Activated naive CD4-positive, alpha-beta T cell (primary cell): ENCODE measurements at places on chromosomes 1 and 21.

- no peak for DNase-seq
Measured at GRCh38 chr21:34022627-34023335, 50.6 kb upstream of the MRPS6 start.

GRCh38 chr1:49251019-49251784 lies 474.5 kb upstream of the BEND5 start:
- no peak for DNase-seq

DNA sequence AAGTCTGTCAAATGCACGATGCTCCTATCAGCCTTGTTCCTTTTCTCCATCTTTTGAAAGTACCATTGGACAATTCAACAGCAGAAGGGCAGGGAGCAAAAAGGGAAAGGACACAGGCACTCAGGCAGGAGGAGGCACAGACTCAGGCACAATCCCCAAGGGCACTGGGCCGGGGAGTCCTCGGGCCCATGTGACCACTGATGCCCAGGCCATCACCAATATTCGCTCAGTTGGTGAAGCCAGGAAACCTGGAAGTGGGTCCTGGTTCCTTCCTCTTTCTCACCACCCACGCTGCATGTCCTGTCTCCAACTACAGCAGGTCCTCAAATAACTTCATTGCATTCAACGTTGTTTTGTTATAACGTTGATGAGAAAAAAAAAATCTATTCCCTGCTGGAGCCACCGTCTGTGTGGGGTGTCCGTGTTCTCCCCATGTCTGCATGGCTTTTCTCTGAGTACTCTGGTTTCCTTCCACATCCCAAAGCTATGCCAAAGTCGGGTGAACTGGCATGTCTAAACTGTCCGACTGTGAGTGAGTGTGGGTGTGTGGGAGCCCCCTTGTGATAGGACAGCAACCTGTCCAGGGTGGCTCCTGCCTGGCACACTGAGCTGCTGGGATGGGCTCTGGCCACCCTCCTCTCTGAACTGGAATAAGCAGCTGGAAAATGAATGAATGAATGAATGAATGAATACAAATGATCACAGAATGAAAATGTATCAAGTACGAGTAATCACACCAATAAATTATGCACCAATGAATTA lies 12.5 kb downstream of the NID1 start:
- DNase-seq = no peak

GRCh38 chr1:183783342-183783741 lies 21.6 kb upstream of the RGL1 start:
- no peak for DNase-seq

DNA sequence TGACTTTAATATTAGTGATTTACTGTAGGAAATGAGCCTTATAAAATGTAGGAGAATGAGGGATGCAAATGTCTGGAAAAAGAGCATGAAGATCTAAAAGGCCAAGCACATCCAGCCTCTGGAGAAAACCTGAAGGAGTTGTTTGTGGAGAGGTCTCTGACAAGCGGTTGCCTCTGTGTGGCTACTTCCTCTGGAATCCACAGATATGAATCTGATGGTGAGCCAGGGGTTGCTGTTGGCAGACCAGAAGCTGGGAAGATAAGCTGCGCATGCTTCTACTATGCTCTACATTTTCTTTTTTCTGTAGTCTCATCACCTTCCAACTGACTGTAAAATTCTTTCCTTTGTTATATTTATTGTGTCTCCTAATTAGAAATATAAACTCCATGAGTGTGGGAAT lies 248.6 kb downstream of the OLFM3 start:
- no peak for DNase-seq

- DNase-seq = no peak
Measured at GRCh38 chr1:206566999-206567398, 45.3 kb downstream of the EIF2D start.

- DNase-seq = no peak
Measured at GRCh38 chr1:15985611-15986297, 9.9 kb upstream of the ZBTB17 start.

- no peak for DNase-seq
Measured at GRCh38 chr21:31668651-31669491, 9.4 kb downstream of the SOD1 start.

DNA sequence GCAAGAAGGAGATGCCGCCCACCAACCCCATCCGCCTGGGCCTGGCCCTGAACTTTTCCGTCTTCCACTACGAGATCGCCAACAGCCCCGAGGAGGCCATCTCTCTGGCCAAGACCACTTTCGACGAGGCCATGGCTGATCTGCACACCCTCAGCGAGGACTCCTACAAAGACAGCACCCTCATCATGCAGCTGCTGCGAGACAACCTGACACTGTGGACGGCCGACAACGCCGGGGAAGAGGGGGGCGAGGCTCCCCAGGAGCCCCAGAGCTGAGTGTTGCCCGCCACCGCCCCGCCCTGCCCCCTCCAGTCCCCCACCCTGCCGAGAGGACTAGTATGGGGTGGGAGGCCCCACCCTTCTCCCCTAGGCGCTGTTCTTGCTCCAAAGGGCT lies 732 bp downstream of the SFN start:
- DNase-seq = no peak
